ENCODE measurements at places on chromosomes 1 and 21.

DNA sequence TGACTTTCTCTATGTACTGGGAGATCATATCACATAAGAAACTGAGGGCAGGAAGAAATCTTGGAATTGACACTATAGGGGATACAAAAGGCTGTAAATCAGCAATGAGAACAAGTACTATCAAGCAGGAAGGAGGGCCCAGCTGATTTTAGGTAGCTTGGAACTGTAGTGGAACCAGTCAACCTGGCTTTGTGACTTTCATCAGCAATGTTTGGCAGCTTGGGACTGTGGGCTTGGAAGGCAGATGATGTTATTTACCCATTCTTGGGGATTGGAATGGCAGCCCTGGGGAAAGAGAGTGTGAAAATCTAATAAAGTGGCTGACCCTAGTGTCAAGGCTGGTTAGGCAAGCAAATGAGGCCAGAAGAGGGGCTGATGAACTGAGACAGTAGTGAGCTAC, 1073.3 kb downstream of the ADGRL2 start:
- no peak for DNase-seq

- DNase-seq = no peak
These were observed 62.1 kb downstream of the FAAP20 start for GRCh38 chr1:2132222-2133038.

GRCh38 chr1:89254658-89255287, 17.9 kb downstream of the GBP5 start:
- no peak for DNase-seq

DNA sequence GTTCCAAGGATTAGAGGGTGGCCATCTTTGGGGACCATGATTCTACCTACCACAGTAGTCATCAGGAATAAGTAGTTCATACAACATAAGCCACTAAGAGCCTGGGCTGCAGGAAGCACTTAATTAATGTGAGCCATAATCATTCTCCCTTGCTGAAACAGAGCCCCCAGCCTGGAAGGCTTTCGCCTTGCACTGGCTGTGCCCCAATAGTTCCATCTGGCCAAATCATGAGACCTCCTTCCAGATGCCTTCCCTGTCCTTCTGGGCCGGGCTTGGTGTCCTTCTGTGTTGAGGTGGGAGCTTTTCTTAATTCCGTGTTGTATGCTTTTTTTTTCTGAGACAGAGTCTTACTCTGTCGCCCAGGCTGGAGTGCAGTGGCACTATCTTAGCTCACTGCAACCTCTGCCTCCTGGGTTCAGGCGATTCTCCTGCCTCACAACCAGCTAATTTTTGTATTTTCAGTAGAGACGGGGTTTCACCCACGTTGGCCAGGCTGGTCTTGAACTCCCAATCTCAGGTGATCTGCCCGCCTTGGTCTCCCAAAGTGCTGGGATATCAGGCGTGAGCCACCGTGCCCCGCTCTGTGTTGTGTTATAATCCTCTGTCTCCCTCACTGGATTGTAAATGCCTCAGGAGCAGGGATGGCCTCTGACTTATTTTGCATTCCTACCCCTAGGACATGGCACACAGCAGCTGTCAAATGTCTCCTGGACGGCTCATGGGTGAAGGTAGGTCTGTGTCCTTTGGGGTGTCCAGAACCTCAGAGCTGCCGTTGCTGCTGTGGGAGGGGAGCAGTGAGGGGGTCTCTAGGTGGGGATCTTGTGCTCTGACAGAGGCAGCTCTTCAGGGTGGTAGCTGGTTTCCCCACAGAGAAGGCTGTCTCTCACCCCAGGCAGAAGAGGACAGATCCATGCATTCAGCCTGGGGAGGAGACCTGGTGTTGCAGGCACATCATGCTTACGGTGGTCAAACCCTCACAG, 10.1 kb downstream of the GNG4 start:
- DNase-seq = no peak

DNA sequence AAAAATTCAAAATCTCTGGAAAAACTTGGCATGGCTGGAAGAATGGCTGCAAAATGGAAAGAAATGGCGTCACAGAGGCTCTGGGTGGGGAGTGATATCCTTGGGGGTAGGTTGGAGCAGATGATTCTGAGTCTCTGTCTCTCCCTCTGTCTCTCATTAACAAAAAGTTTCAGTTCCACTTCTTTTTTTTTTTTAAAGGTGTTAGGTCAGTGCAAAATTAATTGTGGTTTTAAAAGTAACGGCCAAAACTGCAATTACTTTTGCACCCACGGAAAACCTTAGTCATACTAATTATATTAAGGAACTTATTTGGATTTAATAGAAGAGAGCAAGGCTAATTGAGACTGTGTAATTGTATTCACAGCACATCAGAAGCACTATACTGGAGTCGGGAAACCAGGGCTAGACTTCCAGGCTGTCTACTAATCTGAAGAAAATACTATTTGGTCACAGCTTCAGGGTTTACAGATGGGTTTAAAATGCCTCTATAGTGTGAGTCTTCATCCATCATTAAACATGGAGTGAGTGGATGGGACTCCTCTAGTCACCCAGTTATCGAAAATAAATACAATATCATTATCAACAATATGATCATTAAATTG, 289.1 kb upstream of the PLD5 start:
- no peak for DNase-seq

- DNase-seq = no peak
These were observed 58.7 kb downstream of the TRABD2B start for GRCh38 chr1:47938520-47938919.

- no peak for DNase-seq
These were observed 4.9 kb upstream of the SPRR2G start for GRCh38 chr1:153155541-153155940.

DNA sequence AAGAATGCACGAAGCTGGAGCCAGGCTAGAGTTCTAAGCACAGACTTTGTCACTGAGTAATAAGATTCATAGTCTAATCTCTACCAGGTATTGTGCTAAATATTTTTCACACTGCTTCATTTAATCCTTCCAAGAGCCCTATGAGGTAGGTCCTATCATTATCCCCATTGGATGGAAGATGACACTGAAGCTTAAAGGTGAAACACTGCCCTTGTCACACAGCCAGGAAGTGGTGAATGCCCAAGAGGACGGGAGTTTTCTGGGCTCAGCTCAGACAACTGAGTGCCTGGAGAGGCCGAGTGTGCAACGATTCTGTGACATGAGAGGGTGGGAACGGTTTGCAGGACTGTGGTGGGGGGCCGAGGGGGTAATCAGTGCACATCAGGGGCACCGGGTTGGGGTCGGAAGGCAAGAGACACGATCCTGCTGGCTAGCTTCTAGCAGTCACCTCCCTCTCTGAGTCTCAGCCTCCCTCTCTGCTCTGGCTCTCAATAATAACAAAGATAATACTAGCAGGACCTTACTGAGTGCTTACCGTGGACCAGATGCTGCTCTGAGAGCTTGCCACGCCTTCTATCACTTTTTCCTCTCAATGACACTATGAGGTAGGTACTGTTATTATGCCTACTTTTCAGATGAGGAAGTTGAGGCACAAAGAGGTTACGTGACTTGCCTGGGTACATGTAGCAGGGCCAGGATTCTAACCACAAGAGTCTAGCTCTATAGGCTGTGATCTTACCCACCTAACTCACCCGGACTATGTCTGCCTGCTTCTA, 12.4 kb downstream of the KCNQ4 start:
- no peak for DNase-seq

GRCh38 chr1:200306944-200307754, 102.7 kb downstream of the ZNF281 start:
- DNase-seq = no peak

DNA sequence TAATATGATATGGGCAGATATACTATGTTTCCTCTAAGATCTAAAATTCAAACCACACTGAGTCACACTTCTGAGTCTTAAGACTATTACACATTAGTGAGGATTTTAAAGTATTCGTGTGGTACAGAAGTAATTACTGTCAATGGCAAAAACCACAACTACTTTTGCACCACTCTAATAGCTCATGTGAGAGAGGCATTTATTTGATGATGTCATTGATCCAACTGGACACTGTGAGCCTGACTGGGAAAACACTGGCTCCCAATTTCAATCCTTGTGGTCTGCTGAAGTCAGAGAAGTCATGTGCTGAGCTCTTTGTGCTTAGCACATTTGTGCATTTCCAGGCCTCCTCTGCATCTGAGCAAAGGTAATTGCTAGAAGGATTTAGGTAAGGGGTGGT, 377.8 kb downstream of the USH2A start:
- no peak for DNase-seq

GRCh38 chr1:206651958-206652890, 16.9 kb downstream of the DYRK3 start:
- no peak for DNase-seq

GRCh38 chr1:228043281-228043848, 36.6 kb downstream of the WNT3A start:
- no peak for DNase-seq

DNA sequence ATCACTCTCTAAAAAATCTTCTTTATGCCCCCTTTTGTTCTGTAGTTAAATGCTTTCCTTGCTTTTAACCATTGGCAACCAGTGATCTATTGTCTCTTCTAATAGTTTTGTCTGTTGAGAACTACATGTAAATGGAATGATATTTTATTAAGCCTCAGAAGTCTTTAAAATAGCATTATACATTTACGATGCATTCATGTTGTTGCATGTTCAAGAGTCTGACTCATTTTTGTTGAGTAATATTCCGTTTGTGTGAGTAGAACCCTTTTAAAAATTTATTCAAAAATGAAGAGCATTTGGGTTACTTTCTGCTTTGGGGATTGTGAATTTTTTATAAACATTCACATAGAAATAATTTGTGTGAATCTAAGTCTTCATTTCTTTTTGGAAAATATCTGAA, 1352.9 kb downstream of the NCAM2 start:
- no peak for DNase-seq

- DNase-seq = no peak
These were observed 189.9 kb downstream of the FOXD2 start for GRCh38 chr1:47627471-47628370.

DNA sequence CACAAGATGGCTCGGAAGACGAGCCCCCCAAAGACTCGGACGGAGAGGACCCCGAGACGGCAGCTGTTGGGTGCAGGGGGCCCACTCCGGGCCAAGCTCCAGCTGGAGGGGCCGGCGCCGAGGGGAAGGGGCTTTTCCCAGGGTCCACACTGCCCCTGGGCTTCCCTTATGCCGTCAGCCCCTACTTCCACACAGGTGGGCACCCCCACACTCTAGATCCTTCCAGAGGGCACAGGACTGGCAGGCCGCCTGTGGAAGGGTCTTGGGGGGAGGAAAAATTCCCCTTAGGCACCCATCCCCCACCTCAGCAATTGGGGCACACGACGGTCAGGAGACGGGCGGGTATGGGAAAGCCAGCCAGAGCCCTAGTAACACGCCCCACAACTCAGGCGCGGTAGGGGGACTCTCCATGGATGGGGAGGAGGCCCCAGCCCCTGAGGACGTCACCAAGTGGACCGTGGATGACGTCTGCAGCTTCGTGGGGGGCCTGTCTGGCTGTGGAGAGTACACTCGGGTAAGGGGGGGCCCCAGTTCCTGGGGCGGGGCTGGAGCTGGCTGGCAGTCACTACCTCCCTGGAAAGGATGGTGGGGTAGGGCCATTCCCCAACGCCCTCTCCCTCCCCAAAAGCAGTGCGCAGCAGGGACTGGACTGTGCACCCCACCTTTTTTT, 16.1 kb downstream of the NOC2L start:
- DNase-seq = no peak

DNA sequence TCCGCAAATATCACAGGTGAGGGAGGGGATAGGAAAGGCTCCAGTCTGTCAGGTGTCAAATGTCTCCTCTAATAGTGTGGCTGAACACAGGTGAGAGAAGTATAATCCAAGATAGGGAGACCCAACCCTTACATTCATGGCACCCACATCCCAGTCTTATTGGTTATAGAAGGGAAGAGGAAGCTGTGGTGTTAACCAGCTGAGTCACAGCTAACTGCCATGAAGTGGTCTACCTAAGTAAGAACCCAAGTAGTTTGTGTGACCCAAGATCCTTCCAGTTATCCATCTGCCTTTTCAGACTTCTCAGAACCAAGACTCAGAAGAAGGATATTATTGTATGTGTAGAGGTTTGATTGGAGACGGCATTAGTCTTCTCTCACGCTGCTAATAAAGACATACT, 37.1 kb downstream of the DDAH1 start:
- no peak for DNase-seq

DNA sequence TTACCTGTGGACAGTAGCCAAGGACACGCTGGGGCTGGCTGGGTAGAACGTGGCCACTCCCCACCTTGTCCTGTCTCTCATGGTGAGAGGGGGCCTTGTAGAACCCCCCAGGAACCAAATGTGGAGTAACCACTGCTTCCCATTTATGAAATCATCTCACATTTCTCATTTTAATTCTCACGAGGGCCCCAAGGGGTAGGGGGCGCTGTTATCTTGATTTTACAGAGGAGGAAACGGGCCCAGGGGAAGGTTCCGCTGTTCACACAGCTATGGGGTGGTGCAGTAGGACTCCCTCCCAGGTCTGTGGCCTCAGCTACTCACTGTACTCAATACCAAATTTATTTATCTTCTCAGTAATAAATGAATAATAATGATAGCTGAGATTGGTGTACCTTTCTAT, 5.5 kb downstream of the SMPDL3B start:
- DNase-seq = no peak

- DNase-seq = no peak
These were observed 18.6 kb downstream of the NKAIN1 start for GRCh38 chr1:31221072-31221471.

- DNase-seq = no peak
These were observed 99.8 kb downstream of the EBNA1BP2 start for GRCh38 chr1:43072314-43072713.

GRCh38 chr1:86285796-86286195, 110.3 kb downstream of the ODF2L start:
- DNase-seq = no peak

DNA sequence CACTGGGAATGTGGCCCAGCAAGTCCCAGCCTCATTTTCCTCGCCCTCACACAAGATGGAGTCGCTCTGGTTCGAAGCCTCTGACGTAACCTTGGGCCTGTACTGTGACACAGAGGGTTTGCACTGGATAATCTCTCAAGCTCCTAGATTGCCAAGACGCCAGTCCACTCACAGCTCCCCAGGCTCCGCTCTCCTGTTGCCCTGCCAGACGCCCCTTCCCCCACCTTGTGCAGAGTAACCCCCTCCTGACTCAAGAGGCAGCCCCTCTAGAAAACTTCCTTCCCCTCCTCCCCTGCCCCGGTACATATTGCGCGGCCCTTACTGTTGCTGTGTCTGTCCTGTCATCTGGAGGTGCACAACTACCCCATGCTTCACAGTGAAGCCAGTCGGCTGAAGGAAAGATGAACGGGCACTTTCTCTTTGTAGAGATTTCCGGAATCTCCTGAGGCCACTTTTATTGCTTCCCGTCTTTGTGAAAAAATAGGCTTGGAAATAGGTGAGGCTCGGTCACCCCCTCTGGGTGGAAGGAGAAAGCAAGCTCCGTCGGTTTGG, 981 bp upstream of the KIAA1614 start:
- no peak for DNase-seq

GRCh38 chr1:40944841-40945430, 34.6 kb upstream of the CTPS1 start:
- DNase-seq = no peak

- no peak for DNase-seq
These were observed 31.1 kb downstream of the PROK1 start for GRCh38 chr1:110481968-110482623.

DNA sequence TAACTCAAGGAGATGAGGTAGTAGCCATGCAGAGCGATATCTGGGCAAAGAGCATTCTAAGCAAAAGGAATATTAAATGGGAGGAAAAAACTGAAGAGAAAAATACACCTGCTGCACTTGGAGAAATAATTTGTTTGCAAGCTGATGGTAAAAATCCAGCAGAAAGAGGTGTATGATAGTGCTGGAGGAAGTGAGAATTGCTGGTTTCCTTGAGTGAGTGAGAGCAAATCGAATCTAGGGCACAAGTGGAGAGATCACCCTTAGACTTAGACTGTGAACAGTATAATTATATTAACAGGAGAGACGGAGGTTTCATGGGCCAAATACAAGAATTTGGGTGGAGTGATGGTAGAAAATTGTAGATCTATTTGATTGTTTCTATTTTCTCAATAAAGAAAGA, 2.7 kb upstream of the CR1 start:
- DNase-seq = no peak

Data from brain pericyte (primary cell).